ENCODE measurements at places on chromosomes 11 and 22. TPM values are rescaled to one million over a fixed set of nuclear protein-coding genes. Genes with fewer than 3 reads are reported as not detected.

DNA sequence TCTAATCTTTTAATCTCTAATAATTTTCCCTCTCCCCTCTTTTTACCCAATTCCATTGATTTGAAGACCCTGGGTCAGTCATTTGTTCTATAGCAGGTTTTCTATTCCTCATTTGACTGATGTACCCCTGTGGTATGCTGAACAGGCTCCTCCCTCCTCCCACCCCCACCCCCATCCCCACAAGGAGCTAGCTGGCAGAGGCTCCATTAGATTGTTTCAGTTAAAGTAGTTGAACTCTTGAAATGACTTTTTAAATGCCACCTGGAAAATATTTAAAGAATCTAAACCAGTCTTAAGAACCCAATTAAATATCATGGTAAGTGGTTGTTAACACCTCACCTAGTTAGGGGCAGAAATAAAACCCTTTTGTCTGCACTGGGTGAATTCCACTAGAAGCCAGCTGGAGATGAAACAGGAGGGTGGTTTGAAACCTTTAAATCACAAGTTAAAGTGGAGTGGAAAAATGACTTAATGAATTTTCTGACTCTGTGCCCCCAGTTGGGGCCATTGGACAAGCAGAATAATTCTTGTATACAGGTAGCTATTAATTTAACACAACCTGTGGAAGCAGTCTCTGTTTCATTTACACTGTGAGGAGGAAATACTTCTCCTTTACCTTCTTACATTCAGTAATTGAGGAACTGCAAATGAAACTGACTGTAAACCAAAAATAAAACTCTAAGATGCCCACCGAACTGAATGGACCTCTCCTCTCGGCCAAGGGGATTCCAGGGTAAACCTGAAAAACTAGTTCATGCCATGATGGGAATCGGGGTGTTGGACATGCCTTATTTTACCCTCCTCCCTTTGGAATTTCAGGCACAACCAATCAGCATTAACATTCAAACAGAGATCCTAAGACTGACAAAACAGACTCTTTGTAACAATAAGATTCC is 30.7 kb downstream of the PRR5L start:
- no peak for DNase-seq

GRCh38 chr11:134751031-134751585 is 339.1 kb upstream of the B3GAT1 start:
- DNase-seq, result no peak

DNA sequence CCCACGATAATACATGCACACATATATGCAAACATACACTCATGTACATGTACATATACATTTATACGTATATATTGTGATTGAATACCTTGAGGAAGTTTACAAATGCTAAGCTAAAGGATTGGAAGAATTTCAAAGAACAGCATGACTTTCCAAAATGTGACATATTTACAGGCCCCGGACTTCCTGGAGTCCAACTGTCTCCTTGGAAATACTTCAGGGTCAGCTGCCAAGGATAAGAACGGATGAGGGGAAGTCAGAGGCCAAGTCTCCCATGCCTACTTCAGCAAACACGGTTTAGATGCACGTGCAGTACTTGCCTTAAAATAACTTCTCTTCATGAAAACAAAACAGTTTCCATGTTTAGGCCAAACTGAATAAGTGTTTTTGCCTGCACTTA is 213.6 kb downstream of the DYNC2H1 start:
- no peak for DNase-seq

- no peak for DNase-seq
These were observed 492.8 kb downstream of the INSC start for GRCh38 chr11:15607361-15608036.

The NPAS4 gene
- not detected for total RNA-seq

DNA sequence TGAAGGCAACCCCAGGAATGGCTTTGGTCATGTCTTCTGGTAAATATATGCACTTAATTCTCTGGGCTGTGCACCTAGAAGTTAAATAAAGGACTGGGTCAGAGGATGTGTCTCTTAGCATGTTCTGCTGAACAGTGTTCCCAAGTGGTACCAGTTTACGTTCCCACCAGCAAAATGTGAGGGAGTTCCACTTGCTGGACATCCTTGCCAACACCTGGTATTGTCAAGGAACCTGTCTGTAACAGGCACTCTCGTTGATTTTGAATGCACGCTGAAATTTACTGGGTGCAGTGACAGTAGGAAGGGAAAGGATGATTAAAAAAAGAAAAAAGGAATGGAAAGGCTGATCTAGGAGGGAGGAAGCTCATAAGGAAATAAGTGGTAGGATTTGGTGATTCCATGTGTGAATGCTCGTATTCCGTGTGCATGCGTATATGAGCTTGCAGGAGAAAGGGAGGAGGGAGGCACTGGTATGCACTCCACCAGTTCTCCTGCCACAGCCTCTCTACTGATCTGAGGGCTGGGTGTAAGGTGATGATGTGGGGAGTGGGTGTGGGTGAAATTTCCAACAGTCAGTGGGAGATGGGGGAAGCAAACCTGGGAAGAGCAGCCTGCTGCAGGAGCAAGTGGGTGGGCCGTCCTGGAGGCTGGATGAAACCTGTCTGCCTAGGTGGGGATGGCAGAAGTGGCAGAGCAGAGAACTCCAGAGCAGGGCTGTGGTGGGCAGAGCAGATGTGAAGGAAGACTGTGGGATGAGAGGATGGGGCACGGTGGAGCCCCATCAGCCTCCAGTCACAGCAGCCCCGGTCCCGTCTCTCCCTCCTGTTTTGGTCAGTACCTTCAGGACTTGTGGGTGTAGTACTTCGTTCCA is 15.0 kb downstream of the MED15 start:
- DNase-seq, result no peak

DNA sequence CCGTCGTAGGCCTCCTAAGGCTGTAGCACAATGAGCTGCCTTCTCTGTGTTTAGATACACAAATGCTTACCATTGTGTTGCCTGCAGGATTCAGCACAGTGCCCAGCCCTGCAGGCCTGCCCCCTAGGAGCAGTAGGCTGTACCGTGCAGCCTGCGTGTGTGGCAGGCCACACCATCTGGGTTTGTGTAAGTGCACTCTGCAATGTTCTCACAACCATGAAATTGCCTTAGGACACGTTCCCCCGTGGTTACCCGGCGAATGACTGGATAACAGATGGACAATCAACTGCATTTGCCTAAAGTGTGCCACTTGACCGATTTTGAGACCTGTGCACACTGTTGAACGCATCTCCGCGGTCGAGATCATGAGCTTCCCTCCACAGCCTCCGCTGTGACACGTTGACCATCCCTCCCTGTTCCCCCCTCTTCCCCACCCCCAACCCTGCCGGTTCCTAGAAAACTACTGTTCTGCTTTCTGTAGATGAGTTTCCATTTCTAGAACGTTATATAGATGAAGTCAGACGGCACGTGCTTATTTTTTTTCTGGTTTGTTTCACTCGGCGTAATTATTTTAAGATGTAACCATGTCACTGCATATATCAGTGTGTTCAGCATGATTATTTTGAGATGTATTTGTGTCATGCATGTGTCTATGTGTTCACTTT is 22.2 kb upstream of the CTSD start:
- DNase-seq, result no peak

DNA sequence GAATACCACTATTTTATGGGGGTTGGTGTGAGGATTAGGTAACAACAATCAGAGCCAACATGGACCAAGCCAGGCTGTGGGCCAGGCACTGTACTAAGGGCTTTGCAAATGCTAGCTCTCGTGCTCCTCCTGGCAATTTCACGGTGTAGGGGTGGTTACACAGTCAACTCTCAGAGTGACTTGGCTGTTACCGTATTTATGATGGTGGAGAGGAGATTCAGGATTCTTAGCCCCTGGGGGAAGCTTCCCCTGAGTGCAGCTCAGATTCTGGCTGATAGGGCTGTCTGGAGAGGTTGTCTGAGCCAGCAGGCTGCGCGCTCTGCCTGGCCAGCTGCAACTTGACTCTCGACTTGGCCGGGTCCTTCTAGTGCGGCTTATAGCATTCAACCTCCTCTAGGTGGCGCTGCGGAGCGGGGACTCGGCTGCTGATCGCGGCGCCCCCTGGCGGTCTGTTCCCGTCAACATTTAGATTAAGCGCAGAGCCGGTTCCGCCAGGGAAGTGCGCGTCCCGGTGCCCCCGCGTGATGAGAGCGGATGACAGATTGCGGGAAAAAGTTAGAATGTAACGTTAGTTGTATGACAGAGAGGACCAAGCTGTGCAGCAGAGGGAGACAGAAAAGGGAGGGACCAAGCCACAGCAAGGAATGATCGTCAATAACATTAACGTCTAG is 4.5 kb upstream of the NCF4 start:
- peak; percentile 95 for DNase-seq

The MYEOV gene
- not detected for total RNA-seq
